Dorsolateral prefrontal cortex (tissue), 122 donors: ENCODE measurements at places on chromosomes 4 and X.

GRCh38 chrX:20711366-20711765 lies 444.7 kb upstream of the RPS6KA3 start:
- peak; percentile 56 for DNase-seq

DNA sequence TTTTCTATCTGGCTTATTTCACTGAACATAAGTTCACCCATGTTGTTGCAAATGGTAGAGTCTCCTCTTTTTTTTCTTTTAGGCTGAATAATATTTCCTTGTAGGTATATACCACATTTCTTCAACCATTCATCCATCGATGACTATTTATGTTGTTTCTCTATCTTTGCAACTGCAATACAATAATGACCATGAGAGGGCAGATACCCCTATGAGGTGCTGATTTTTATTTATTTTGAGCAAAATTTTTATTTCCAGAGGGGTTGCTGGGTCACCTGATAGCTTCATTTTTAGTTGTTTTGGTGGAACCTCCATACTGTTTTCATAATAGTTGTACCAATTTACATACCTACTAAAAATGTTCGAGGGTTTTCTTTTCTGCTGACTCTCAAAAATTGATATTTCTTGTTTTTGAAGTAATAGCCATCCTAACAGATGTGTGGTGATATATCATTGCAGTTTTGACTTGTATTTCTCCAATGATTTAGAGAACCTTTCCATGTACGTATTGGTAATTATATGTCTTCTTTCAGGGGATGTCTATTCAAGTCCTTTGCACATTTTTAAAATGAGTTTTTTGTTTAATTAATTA lies 1697.0 kb downstream of the PCDH7 start:
- no peak for DNase-seq

GRCh38 chr4:3704669-3705068 lies 61.5 kb upstream of the ADRA2C start:
- peak; percentile 31 for DNase-seq

GRCh38 chr4:53844133-53844532 lies 220.3 kb downstream of the CHIC2 start:
- no peak for DNase-seq

DNA sequence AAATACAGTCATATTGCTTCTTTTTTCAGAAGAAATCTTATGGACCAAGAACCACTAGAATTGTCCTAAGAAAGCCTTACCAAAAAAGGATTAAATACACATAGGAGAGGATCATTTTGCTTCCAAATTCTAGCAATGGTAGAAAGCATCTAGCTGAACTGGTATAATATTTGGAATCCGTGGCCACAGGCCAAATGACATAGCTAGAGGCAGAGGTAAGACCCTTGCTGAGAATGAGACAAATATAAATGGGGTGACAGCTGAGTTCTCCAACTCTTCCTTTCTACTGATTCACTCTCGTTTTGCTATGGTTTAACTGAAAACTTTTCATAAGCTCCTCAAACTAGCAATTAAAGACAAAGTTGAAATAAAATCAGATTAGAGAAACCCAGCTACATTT lies 150.0 kb downstream of the TTC29 start:
- no peak for DNase-seq

DNA sequence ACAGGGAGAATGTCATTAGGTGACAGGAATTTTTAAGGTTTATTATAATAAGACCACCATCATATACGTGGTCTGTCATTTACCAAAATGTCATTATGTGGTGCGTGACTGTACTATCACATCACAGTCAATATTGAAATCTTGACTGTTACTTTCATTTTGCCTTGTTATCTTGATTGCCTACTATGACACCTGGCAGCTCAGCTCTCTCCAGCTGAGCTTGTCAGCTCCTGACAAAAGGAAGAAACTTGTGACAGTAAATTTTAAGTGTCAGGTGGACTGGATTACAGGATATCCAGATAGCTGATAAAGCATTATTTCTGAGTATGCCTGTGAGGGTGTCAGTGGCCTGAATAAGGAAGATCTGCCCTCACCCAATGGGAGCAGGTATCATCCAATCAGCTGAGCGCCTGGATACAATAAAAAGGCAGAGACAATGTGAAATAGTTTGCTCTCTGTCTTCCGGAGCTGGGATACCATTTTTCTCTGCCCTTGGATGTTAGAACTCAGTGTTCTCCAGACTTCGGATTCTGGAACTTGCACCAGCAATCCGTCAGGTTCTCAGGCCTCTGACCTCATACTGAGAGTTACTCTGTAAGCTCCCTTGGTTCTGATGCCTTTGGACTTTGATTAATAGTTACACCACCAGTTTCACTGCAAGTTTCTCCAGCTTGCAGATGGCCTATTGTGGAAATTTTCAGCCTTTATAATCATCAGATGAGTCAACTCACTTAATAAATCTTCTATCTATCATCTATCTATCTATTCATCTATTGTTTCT lies 1454.7 kb upstream of the IGFBP7 start:
- no peak for DNase-seq

- no peak for DNase-seq
Observed at GRCh38 chrX:151030845-151031244, 47.7 kb downstream of the HMGB3 start.

- no peak for DNase-seq
Observed at GRCh38 chrX:93585661-93586060, 87.7 kb downstream of the NAP1L3 start.

DNA sequence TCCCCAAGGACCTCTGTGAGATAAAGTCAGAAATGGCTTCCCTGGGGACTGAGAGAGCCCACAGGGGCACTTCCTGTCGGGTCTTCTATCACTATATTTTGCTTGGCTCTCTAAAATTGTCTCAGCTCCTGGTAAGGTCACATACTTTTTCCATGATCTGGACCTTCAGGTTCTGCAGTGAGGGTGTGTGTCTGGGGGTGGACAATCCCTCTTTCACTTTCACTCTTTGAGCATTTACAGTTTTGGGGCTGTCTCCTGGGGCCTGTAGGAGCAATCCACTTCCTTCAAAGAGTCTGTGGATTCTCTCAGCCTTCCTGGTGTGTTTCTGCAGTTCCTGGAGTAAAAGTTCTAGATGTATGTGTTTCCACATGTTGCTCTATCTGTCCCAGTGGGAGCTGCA lies 335.7 kb downstream of the FSTL5 start:
- DNase-seq, result no peak

DNA sequence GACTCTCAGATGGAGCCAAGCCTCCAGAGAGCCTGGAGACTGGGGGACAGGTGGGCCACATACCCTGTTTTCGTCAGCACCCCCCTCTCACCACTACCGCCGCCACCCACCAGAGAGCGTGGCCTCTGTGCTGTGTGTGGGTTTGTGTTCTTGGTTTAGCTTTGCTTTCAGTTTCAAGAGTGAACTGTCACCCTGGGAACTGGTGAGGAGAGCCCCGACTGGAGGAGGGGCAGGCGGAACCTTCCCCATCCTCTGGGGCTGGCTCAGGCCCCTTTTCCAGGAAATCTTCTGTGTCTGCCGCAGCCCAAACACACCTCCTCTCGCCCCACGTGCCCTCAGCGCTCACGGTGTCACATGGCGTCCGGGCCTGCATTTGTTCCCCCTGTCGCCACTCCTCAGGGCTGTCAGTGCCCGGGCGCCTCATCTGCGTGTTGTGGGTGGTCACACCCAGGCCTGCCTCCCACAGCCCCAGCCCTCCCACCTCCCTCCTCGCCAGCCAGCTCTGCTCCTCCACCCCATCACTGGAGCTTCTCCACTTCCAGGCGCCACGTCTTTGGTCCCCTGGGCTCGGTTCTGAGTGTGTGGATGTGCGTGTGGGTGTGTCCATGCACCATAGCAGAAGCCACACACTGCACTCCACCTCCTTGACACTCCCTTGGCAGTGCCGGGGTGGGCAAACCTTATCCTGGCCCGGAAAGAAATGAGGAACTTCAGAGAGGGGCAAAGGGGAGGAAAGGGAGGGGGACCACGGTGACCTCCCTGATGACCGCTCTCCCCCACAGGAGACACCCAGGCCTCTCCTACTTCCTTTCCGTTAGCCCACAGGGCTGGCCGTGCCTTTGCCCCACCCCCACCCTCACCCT lies 27.8 kb downstream of the ELF4 start:
- no peak for DNase-seq

DNA sequence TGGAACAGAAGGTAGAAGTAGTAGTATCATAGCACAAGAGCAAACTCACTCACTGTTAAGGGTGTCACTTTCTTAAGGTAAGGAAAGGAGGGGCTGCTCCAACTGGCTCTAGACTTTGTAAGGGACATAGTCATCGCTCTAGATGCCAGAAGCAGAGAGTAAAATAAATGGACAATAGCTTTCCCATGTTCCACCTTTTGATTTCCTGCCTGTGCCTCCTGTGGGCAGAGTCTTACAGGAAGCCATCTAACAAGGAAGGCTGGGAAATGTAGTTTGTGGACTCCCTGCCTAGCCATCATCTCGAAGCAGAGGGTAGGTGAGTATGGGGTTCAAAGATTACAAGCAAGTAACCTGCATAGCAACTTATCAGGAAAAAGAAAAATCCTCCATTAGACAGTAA lies 1.7 kb upstream of the METTL14 start:
- no peak for DNase-seq

- DNase-seq, result no peak
Observed at GRCh38 chr4:7587433-7588405, 153.0 kb upstream of the PSAPL1 start.

DNA sequence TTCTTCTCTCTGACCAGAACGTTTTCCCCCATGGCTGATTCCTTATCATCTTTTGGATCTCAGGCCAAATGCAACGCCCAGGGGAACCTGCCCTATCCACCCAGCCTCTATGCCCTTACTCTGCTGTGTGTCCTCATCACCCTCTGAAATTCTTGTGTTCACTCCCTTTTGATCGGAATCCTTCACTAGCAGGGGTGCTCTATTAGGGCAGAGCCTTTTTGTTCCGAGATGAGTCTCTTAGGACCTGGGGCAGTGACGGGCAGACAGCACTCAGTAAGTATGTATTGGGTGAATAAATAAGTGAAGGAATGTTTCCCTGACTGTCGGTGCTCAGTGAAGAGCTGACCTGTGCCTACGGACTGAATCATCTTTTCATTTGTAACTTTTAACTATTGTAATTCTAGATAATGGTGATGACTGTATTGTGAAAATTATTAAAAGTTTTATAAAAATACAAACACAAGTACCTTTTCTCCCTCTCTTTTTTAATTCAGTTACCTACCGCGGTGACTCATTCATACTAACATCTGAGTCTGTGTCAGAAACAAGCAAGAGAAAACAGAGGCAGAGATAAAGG lies 4.8 kb upstream of the TENM3 start:
- DNase-seq, result no peak

- no peak for DNase-seq
Observed at GRCh38 chrX:11619441-11619840, 46.3 kb downstream of the ARHGAP6 start.

DNA sequence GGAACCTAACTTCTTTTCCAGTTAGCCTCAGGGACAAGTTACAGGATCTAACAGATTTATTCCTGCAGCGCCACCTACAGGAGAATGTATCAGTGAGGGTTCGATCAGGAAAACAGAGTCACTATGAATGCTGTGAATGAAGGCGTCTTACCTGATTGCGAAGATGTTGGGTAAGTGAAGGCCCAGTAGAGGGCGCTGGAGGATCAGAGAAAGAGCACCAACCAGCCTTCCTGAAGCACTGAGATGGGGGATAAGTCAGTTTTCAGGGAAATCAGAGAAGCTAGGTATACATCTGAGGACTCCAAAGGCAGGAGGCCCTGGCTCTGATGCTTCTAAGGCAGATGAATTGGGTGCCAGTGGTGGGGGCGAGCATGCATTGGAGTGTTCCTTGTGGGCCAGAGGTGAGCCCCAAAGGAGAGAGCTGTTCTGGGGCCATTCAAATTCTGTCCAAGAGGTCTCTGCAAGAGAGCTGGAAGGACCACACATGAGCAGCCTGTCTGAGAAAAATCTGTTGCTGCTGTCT lies 169.9 kb upstream of the AADAT start:
- DNase-seq, result peak; percentile 39

DNA sequence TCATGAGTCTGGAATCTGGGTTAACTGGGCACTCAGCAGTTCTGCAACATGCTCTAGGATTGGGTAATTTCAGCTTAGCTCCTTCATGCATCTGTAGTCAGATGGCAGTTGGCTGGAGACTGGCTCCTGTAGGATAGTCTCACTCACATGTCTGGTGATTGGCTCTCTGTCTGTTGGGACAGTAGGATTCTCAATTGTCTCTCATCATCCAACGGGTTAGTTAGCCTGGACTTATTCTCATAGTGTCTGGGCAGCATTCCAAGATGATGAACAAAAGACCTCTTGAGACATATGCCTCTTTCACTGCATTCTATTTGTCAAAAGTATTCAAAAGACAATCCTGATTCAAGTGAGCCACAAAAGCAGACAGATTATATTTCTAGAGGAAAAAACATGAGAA lies 795.6 kb upstream of the GALNTL6 start:
- no peak for DNase-seq

- no peak for DNase-seq
Observed at GRCh38 chrX:3136161-3136961, 95.1 kb downstream of the ARSF start.

DNA sequence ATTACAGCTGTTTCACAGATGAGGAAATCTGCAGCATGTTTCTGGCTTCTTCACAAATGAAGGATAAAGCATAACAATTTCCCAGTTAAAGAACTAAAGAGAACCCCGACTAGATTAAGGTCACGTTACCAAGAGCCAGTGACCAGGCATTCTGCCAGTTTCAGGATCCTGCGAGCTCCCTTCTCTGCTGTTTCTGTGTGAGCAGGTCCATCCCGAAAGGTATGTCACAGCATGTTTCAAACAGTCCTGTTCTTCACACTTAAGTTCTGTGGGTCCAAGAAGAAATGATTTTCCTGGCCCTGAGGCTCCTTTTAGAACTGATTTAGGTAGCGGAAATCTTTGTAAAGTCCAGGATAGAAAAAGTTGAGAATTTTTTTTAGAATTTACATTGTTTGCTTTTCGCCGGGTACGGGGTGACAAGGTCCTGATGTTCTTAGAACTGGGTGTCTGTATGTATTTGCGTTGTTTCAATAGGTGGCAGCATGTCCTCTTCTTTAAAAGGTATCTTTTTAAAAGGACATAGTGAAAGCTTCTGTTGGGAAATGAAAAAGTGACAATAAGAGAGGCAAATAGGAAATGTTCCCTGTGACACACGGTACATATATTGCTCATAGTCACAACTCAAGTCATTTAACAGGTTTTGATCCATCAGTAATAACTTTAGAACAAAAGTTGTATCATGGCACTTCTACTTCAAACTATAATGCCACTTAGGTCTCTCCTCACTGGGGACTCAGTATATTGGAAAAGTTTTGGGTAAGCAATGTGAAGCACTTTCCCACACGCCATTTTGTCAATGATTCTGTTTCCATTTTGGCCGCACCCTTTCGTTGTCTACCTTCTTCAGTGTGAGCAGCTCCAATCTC lies 18.4 kb downstream of the IL21 start:
- DNase-seq, result no peak

DNA sequence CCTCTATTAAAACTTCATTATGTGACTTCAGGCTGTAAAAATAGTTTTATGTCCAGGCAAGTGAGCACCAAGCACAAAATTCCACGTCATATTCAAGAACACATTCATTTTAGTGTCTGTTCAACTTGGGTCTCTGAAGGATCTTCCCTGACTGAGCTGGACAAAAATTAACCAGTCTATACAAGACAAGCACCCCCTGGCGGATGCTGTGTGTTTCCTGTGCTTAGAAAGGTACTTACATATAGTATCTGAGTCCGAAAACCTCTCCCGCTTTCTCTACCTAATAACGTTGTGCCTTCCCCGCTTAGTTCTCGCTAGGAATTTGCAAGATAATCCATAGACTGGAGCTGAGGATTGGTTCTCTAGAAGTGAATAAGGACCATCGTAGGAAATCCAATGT lies 2214.5 kb upstream of the TENM3 start:
- peak; percentile 40 for DNase-seq

- DNase-seq, result no peak
Observed at GRCh38 chr4:67480810-67481209, 64.5 kb downstream of the CENPC start.
